Karpas-422 (cell line): ENCODE measurements at places on chromosomes 6 and 20. TPM values are rescaled to one million over a fixed set of nuclear protein-coding genes. Genes with fewer than 3 reads are reported as not detected.

The RBBP8NL gene
- total RNA-seq: not detected in 2 replicates

- no peak overlapping the region for H3K27ac ChIP-seq
- no peak overlapping the region for H3K4me3 ChIP-seq
- no peaks in the 10 kb centered on the region for H3K27me3 ChIP-seq
- H3K4me1 ChIP-seq: no peaks in the 10 kb centered on the region
- DNase-seq: no peak
Measured at GRCh38 chr6:83044091-83044768, 21.4 kb downstream of the UBE3D start.

DNA sequence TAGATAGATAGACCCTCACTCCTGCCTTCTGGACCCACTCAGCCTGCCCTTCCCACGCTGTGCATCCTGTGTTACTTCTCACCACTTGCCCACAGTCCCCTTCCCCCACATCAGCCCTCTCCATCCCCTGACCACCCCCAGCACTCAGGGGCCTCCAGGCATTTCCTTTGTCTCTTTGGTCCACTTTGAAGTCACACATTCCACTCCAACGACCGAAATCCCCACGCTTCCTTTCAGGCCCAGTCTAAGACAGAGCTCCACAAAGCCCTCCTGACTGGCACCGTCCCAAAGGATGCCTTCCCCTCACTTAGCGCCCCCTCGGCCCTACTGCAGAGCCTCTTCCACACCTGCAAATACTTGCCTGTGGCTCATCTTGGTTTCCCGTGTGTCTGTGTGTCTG is 83.8 kb downstream of the FOXF2 start:
- H3K4me1 ChIP-seq: no peaks in the 10 kb centered on the region
- DNase-seq: no peak
- H3K36me3 ChIP-seq: no peaks in the 10 kb centered on the region
- H3K4me3 ChIP-seq: no peak overlapping the region
- no peak overlapping the region for H3K27ac ChIP-seq

The ARHGAP40 gene
- total RNA-seq: 1.4 TPM in 1 of 2 replicates, not detected in the other

The HTR1B gene
- total RNA-seq: not detected in 2 replicates
